Forelimb muscle (tissue), 1 donor: ENCODE measurements at places on chromosomes 5 and 9.

DNA sequence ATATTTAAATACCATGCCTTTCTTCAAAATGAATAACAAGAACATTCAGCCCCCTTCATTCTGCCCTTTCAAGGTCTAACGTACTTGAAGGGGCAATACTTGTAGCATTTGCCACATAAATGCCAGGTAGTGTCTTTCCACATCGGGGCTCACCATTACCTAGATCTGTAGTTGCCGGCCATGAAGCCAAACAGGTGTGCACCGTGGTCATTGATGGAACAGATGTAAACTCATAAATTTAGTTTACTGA is 193.0 kb downstream of the CD180 start:
- no peak for DNase-seq

DNA sequence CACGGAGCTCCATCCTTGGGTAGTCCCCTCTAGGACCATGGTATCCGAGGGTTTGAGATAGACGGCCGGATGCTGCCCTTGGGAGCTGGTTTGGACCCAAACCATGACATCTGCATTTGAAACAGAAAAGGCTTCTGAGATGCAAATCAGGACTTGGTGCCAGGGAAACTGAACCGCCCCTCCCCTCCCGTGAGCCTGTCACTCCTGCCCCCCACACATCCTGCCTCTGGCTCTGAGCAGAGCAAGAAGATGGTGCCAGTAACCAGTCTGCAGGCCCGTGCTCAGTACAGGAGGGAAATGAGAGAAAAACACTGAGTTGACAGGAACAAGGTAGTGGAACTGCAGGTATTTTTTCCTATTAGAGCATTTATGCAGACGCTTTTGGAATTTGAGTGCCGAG is 18.6 kb downstream of the ARPC5L start:
- no peak for DNase-seq

- DNase-seq = no peak
Observed at GRCh38 chr9:130952065-130952762, 13.2 kb upstream of the FIBCD1 start.

GRCh38 chr5:74051076-74051475 is 425.1 kb downstream of the ARHGEF28 start:
- no peak for DNase-seq

GRCh38 chr9:89477384-89477783 is 20.5 kb downstream of the SEMA4D start:
- DNase-seq = no peak
